Purkinje cell (primary cell): ENCODE measurements at places on chromosomes 2 and 18. TPM values are rescaled to one million over a fixed set of nuclear protein-coding genes. Genes with fewer than 3 reads are reported as not detected.

The DPP10 gene
- polyA plus RNA-seq: 196 and 219 TPM in 2 replicates

The CYP27A1 gene
- polyA plus RNA-seq: 2.8 and 3.6 TPM in 2 replicates

The SERPINB4 gene
- 0.55 TPM in 1 of 2 replicates, not detected in the other for polyA plus RNA-seq

The CNDP1 gene
- polyA plus RNA-seq: 2.3 and 4.6 TPM in 2 replicates

The NETO1 gene
- 20.0 TPM in 1 of 2 replicates, not detected in the other for polyA plus RNA-seq

The NEU2 gene
- polyA plus RNA-seq: not detected in 2 replicates

The CYP20A1 gene
- 0.32 and 10.3 TPM in 2 replicates for polyA plus RNA-seq

The REG3A gene
- polyA plus RNA-seq: not detected in 2 replicates

The RGPD4 gene
- 0.08 TPM in 1 of 2 replicates, not detected in the other for polyA plus RNA-seq

The POTEJ gene
- polyA plus RNA-seq: 0.16 TPM in 1 of 2 replicates, not detected in the other

The SMYD1 gene
- polyA plus RNA-seq: 0.16 TPM in 1 of 2 replicates, not detected in the other

The BCL11A gene
- polyA plus RNA-seq: 195 and 215 TPM in 2 replicates

The APOB gene
- polyA plus RNA-seq: 0.05 TPM in 1 of 2 replicates, not detected in the other

The IL37 gene
- polyA plus RNA-seq: not detected in 2 replicates

The HES6 gene
- 0.26 and 0.98 TPM in 2 replicates for polyA plus RNA-seq

The UGT1A5 gene
- not detected in 2 replicates for polyA plus RNA-seq

The NEB gene
- polyA plus RNA-seq: 2.4 and 8.1 TPM in 2 replicates

The TBR1 gene
- polyA plus RNA-seq: 16.6 TPM in 1 of 2 replicates, not detected in the other

The UGT1A7 gene
- not detected in 2 replicates for polyA plus RNA-seq

The PNKD gene
- 64.9 and 85.9 TPM in 2 replicates for polyA plus RNA-seq

The L3MBTL4 gene
- 0.31 TPM in 1 of 2 replicates, not detected in the other for polyA plus RNA-seq

The MYL1 gene
- polyA plus RNA-seq: not detected in 2 replicates

The CDH19 gene
- 0.13 TPM in 1 of 2 replicates, not detected in the other for polyA plus RNA-seq

The EMILIN2 gene
- 0.22 TPM in 1 of 2 replicates, not detected in the other for polyA plus RNA-seq
